ENCODE measurements at places on chromosomes 3 and 15.
A peak's percentile ranks its signal among the peaks of the same experiment; 100 is the strongest.

DNA sequence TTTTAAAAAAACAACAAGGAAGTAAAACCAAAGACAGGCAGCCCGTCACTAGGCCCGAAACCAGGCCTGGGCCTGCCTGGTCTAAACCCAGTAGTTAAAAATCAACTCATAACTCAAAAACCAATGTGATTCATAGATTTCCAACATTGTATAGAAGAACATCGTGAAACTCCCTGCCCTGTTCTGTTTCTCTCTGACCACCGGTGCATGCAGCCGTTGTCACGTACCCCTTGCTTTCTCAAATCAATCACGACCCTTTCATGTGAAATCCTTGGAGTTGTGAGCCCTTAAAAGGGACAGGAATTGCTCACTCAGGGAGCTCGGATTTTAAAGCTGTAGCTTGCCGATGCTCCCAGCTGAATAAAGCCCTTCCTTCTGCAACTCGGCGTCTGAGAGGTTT, 89.5 kb downstream of the DCLK3 start:
- no peak for DNase-seq

DNA sequence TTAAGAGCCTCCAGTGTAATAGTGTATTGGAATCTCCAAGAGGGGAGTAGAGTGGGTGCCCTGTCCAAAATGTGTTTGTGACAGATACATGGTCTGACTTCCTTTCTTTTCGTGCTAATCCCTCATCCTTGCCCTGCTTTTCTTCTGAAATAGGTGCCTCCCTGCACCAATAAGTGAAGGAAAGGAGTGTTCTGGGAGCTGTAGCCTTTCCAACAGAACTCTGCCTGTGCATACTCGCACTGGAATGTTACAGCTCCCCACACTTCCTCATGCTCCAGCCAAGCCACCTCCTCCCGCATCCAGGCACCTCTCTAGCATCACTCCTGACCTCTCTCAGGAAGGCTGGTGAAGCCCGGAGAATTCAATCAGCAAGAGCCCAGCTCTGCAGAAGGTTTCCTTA, 478.0 kb downstream of the GABRG3 start:
- DNase-seq: peak; percentile 37

DNA sequence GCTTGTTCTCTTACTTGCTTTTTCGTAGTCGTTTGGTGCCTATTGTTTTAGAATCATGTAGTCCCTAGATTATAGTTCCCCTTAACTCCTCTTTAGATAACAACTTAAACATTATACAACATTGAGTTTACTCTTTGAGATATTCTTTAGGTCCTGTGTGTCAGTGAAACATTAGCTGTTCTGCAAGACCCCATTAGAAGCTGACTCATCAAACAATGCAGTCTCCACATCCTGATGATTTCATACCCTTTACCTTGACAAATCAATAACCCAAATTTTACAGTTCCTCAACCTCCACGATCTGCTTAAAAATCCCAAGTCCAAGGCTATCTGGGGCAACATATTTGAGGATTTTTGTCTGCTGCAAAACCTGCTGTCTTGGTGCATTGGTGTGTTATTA, 582.9 kb downstream of the NSUN3 start:
- no peak for DNase-seq

GRCh38 chr3:119598410-119599098, 869 bp downstream of the PLA1A start:
- no peak for DNase-seq

DNA sequence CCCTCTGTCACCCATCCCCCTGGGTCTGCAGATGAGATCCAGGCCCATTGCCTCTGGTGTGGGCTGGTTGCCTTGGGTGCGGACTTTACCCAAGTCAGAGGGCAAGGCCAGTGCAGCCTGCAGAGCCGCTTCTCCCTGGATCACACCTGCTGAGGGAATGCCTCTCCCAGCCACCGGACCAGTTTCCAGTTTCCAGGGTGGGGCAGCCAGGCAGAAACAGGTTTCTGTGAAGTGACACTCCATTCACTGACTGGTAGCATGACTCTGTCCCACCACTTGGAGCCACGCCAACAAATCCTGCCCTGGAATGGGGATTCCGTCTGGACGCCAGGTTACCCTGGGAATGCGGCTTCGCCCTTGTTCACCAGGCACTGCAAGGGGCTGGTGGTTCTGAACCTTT, 30.0 kb downstream of the PAQR5 start:
- no peak for DNase-seq

- no peak for DNase-seq
These were observed 3.2 kb downstream of the CTDSPL start for GRCh38 chr3:37864904-37865303.

GRCh38 chr3:112531358-112531781, 30.4 kb downstream of the ATG3 start:
- DNase-seq: no peak

- DNase-seq: no peak
These were observed 259.7 kb downstream of the RBMS3 start for GRCh38 chr3:29540544-29540943.

DNA sequence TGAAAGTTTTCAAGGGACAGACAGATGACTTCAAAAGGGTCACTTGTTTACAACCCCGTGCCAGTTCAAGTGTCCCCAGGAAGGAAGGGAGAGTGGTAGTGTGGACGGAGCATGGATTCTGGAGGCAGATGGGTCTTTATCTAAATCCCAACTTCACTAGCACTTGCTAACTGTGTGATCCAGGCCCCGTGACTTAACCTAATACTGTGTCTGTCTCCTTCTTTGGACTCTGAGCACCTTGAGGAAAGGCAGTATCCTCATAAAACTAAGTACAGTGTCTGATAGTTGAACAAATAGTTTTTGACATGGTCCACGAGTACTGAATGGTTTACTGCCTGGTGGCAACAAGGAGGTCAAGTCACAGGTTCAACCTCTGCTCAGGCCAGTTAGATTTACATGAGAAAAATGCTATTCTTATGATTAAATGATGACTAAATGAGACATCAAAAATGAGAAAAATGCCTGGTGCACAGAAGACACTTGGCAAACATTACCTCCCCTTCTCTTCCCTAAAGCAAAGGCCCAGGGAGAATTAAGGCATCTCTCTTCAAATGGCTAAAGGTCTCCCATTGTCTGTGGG, 48.9 kb downstream of the ABCC5 start:
- no peak for DNase-seq

DNA sequence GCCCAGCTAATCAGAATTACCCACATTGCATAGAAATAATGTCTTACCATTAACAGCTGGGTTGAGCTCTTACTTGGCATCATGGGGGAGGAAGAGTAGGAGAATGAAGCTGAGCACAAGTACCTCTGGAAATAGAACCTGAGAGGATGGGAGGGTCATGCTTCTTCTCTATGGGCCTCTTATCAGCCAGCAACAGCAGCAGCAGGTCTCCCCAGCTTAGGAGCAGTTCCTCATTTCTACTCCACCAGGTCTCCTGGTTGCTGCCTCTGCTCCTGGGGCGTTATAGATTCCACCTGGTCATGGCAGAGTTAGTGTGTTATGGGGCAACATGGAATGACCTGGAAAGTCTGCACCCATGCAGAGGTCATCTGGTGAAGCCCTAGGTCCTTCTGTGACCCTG, 3.4 kb downstream of the FSD2 start:
- no peak for DNase-seq

DNA sequence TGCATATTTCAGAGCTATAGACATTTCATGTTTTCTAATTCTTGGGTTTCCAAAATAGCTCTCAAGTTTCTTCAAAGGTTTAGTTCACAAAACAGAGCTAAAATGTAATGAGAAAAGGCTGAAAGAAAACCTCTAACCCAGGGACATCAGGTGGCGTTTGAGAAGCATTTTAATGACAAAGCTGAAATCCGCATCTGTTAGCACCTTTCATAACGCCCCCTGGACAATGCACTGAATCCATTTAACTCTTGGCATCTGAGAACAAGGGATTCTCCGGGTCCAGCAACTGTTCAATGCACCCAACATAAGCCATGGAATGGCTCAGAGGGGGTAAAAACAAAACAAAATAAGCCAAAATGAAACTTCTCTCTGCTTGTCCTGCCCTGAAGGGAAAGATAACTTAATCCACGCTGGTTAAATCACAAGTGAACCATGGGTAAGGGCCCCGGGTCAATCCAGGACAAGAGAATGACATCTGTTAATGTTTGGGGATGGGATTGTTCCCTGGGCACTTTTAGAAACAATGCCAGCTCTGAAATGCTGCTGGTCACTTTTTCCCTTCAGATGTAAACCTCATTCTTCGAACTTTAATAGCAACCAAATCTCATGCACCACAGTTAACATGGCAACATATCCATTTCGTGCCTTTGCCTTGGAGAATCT, 466.2 kb upstream of the ADAMTS9 start:
- DNase-seq: no peak

- no peak for DNase-seq
These were observed 262.1 kb downstream of the UACA start for GRCh38 chr15:70501121-70501727.
